Smooth muscle cell of bladder (primary cell): ENCODE measurements at places on chromosomes 6 and 20. TPM values are rescaled to one million over a fixed set of nuclear protein-coding genes. Genes with fewer than 3 reads are reported as not detected.

The SOX18 gene
- total RNA-seq, result 0.18 TPM in 1 of 2 replicates, not detected in the other

The TREML2 gene
- not detected in 2 replicates for total RNA-seq

The ADGB gene
- not detected in 2 replicates for total RNA-seq

The PSMB8 gene
- total RNA-seq, result 43.6 and 51.9 TPM in 2 replicates

The SEMG1 gene
- total RNA-seq, result not detected in 2 replicates

The DLL1 gene
- 0.46 and 3.1 TPM in 2 replicates for total RNA-seq

The PRL gene
- under 0.01 TPM in 1 of 2 replicates, not detected in the other for total RNA-seq
